Endothelial cell (in vitro differentiated cells): ENCODE measurements at places on chromosomes 12 and 14.

DNA sequence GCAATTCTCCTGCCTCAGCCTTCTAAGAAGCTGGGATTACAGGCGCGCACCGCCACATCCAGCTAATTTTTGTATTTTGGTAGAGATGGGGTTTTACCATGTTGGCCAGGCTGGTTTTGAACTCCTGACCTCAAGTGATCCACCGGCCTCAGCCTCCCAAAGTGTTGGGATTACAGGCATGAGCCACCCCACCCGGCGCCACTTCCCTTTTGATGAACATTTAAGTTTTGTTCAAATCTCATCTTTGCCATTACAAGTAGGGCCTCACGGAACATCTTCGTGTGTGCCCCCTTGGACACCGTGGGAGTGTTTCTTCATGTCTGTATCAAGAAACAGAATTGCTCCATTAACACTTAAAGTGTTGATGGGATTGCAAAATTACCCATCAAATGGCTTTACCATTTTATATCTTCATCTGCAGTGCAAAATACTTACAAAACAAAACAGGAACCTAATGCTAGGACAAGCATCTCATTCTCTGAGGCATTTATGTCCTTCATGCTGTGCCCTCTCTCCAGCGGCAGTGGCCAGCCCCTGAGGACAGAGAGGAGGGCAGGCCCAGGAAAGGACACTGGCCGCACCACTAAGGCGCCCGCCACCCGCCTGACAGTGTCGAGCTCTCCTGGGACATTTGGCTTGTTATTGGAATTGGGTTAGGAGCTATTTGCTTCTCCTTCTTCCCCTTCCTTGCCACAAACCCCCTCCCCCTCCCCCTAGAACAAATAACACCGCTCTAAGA is 61.7 kb downstream of the RFX4 start:
- no peak for DNase-seq

DNA sequence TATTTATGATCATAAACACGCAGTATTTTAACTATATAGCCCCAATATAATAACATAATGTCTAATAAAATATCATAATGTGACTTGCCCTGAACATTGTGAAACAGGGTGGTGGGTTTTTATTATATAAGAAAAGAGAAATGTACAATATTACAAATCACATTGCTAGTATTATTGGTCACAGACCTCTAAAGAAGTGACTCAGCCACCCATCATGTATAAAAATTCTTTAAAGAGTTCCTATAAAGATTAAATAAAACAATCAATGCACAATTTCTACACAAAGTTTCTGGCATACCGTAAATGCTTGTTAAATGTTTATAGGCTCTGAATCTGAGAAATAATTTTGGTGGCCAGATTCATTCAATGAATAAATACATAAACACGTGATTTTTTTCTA is 28.9 kb downstream of the ABCC9 start:
- DNase-seq, result no peak

GRCh38 chr14:101630056-101630965 is 69.0 kb downstream of the DIO3 start:
- DNase-seq, result no peak

- peak; percentile 81 for DNase-seq
These were observed 12.4 kb downstream of the MGST1 start for GRCh38 chr12:16359512-16360491.

GRCh38 chr12:82225871-82226270 is 132.3 kb downstream of the CCDC59 start:
- DNase-seq, result no peak

DNA sequence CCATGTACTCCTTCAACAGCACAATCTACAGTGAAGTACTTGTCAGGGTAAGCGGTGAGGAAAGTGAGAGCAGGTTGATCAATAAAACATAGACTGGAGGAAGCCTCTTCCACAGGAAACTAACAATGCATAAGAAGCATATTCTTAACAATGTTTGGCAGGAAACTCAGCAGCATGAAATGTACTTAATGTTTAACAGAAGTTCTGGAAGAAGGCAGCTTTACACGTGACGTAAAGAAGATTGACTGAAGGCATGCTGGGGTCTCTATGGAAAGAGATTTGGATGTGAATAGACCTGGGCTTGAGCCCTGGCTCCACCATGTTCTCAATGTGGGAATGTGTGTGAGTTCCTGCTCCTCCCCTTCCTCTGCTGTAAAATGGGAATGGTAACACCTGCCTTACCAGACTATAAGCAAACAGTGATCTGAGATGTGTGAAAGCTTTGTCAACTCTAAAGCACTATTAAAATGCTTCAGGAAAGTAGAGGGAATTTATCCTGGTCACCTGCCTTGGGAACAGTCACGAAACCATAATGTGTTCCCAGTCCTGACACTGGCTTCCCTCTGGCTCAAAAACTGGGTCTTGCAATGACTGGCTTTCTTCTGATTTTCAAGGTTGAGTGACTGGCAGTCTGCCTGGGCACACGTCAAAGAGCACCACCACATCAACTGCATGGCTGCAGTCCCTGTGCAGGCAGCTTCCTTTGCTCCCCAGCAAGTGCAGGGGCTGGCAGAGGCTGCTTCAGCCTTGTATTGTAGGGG is 384.6 kb downstream of the APAF1 start:
- DNase-seq, result no peak

GRCh38 chr14:100467939-100468338 is 119.3 kb downstream of the BEGAIN start:
- no peak for DNase-seq

- DNase-seq, result no peak
These were observed 222.3 kb downstream of the ALG10 start for GRCh38 chr12:34244608-34245007.

GRCh38 chr12:78767264-78767981 is 97.2 kb upstream of the SYT1 start:
- DNase-seq, result no peak

DNA sequence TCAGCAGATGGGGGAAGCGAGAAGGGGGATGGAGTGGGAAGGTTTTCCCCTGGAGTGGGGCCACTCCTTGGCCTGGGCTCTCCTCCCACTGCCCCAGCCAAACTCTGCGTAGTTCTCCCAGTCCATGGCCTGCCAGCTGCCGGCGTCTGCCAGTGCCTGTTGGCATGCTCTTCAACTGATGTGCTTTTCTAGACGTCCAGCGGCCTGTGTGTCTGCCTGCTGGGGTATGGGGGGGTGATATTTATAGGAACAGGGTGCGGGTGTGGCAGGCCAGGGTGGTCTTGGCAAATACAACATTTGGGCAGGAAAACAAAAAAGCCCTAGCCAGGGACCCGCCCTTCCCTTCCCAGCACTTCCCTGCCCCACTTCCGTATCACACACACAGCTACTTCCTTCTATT is 786.3 kb upstream of the NOVA1 start:
- DNase-seq, result no peak

DNA sequence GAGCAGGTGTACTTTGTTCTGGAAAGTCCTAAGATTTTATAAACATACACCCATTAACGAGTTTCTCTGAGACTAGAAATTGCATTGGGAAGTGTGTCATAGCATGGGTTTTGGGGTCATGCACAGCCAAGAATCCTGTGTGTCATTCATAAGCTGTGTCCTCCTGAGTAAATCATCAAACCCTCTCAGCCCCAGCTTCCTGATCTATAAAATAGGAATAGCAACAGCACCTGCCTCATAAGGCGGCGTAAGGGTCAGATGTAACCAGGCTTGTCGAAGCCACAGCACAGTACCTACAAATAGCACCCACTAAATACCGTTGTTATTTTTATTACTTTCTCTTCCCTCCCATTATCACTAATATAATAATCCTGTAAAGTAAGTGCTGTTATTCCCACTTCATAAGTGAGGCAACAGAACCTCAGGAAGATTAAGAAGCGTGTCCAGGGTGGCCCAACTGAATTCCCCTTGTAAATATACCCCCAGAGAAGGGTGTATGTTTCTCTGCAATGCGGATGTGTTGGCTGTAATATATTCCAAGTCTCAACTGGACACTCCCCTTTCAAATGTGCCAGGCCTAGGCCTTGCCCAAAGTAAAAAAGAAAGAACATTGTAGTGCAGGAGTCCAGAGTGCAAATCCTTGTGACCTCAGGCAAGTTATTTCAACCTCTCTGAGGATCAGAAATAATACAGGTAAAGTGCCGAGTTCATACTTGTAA is 188.3 kb upstream of the BCL2L14 start:
- no peak for DNase-seq

DNA sequence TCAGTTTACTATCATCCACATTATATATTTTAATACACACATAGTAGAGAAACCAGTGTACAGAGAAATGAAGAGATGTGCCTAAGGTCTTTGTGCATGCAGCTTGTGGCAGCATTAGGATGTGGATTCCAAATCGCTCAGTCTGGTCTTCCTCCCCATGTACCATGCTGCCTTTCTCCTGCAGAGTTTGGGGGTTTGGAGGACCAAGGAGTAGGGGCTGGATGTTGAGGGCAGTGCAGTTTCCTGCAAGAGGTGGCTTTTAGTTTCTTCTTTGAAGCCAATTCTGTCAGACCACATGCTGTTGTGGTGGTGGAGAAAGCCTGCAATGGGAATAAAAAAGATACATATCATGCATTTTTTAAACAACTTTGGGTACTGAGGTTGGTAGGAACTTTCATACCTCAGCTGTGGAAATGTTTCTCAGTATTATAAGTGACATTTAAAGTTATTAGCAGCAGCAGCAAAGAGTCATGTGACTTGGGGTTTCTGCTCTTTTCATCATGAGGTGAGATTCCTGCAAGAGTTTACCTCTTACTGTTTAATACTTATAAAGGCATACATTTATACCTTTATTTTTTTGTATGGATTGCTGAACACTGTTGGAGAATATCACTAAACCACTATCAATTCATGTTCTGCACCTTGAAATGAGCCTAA is 34.4 kb downstream of the TESPA1 start:
- DNase-seq, result no peak

DNA sequence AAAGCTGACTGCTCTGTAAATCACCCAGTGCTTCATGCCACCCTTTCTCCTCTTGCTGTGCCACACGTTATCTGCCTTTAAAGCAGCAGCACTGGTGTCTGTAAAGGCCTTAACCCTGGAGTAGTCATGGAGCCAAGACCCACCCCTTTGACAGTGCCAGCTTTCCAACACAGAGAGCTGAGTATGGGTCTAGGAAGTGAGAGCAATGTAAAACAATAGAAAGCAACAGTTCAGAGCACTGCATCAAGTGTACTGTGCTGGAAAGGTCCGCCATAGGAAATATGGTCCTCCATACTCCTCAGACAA is 139.5 kb downstream of the DAD1 start:
- no peak for DNase-seq

- peak; percentile 65 for DNase-seq
These were observed 31.2 kb downstream of the TC2N start for GRCh38 chr14:91835920-91836843.

GRCh38 chr14:83885837-83886293 is 1644.1 kb upstream of the FLRT2 start:
- no peak for DNase-seq

DNA sequence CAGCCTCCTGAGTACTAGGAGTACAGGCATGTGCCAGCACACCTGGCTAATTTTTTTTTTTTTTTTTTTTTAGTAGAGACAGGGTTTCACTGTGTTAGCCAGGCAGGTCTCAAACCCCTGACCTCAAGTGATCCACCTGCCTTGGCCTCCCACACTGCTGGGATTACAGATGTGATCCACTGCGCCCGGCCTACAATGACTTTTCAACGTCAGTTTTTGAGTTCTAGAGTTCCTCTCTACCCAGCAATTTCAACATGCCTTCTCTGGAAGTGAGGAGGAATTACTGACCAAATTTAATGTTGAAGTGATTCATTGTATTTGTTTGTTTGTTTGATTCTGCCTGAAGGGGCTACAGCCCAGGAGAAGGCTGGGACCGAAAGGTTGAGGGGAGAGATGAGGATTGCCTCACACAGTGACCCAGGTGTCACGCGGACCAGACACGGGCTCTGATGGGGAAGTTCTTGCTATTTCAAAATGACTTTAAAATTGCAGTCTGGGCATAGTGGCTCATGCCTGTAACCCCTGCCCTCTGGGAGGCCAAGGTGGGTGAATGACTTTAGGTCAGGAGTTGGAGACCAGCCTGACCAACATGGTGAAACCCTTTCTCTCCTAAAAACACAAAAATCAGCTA is 8.6 kb upstream of the DENR start:
- DNase-seq, result no peak

- peak; percentile 4 for DNase-seq
These were observed 82.4 kb upstream of the RESF1 start for GRCh38 chr12:31876568-31877424.

- peak; percentile 33 for DNase-seq
These were observed 895 bp downstream of the SLC7A8 start for GRCh38 chr14:23182372-23183157.

GRCh38 chr14:20278414-20278813 is 27.3 kb downstream of the TTC5 start:
- DNase-seq, result no peak

GRCh38 chr14:102487204-102487577 is 22.4 kb downstream of the ANKRD9 start:
- DNase-seq, result no peak

- DNase-seq, result no peak
These were observed 33.3 kb upstream of the KRAS start for GRCh38 chr12:25284024-25284423.

DNA sequence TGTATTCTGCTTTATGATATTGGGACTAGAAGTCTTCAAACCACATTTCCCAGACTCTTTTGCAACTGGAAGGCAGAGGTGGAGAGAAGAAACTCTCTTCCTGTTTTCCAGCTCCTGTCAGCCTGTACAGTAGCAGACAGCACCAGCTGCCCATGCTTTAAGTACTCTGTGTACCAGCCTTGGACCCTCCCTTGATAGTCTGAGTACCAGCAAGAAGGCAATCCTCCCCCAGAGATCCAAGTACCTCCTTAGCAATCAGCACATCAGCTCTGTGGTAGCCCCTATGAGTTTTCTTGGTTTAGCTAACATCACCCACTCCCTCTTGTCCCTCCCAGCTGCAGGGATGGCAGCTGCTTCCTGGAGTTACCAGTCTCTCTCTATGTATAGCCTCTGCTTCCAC is 56.3 kb downstream of the STXBP6 start:
- DNase-seq, result no peak

DNA sequence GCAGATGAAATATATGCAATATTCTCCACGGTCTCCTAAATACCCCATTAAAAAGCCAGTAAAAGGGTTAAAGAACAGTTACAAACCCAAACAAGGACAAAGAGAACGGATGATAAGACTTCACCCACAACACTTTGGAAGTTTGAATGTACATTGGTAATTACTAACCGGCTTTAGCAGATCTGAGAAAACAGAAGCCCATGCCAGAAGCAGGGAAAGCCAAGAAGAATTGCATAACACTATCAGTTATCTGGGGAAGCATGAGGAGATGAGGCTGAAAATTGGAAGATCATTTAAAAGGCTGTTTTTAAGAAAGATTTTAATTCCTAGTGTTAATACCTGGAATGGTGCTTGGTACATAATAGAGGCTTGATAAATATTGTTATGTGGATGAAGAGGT is 55.6 kb upstream of the MYBPC1 start:
- no peak for DNase-seq

GRCh38 chr14:43778570-43778936 is 728.5 kb downstream of the FSCB start:
- no peak for DNase-seq

GRCh38 chr14:72723858-72724530 is 169.9 kb downstream of the DPF3 start:
- no peak for DNase-seq
